ENCODE measurements at places on chromosomes 12 and 14.
A peak's percentile ranks its signal among the peaks of the same experiment; 100 is the strongest.

GRCh38 chr12:79373896-79374499 lies 316.8 kb downstream of the PAWR start:
- DNase-seq: peak; percentile 16

DNA sequence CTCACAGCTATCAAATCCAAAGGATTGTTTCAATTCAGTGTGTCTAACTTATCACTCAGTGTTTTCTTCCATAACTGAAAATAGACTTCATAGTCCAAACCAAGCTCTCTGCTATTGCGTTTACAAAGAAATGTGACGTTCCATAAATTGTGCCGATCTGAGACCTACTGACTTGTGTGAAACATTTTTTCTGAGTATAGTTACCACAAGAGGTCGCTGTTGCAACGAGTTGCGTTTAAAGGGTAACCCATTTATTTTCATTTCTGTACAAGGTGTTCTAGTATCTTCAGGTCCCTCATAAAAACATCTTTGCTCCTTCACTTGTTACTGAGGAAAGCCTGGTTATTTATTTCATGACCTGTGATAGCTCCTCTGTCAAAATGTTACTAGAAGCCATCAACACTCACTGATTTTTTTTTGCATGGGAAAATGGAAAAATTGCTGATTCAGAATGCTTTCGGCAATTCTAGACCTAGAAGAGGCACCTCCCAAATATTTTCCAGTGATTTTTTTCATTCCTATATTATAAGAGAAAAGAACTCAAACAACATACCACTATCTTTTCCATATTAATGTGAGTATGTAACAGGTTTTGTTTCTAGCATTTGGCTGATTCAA lies 60.9 kb upstream of the OR4E1 start:
- peak; percentile 44 for DNase-seq

DNA sequence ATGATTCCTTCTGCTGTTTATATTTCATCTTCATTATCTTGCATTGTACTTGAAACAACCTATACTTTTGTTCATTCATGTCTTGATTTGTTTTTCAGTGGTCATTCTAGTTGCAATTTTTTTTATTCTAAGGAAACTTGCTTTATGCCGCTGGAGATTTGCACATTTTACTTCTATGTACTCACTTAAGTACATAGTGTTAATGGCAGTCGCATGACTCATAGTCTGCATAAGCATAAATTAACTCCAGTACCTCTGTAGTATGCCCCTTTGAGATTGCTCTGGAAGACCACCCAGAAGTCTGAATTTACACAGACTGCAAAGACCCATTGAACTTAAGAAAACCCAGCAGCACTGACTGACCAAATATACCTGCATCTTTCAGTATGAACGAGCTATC lies 77.0 kb downstream of the MSRB3 start:
- DNase-seq: no peak

- DNase-seq: peak; percentile 4
These were observed 19.8 kb downstream of the OR5AU1 start for GRCh38 chr14:21136024-21136423.

DNA sequence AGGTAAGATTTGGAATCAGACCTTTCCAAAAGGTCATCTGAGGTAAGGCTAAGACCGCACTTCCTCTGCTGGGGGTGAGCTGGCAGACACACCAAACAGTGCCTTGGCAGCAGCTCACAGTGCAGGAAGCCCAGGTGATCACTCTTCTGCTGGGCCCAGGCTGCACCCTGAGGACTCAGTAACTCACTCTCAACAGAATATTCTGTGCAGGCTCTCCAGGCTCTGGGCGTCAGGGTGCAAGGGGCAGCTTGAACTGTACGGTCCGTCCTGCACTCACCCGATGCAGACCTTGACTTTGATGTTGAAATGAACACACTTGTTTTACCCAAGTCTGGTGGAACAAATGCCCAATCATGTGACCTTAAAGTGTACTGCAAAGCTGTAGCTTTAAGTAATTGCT lies 6.0 kb downstream of the ALKBH2 start:
- DNase-seq: peak; percentile 23

- peak; percentile 71 for DNase-seq
These were observed 2.1 kb downstream of the PLXNC1 start for GRCh38 chr12:94150240-94151121.

DNA sequence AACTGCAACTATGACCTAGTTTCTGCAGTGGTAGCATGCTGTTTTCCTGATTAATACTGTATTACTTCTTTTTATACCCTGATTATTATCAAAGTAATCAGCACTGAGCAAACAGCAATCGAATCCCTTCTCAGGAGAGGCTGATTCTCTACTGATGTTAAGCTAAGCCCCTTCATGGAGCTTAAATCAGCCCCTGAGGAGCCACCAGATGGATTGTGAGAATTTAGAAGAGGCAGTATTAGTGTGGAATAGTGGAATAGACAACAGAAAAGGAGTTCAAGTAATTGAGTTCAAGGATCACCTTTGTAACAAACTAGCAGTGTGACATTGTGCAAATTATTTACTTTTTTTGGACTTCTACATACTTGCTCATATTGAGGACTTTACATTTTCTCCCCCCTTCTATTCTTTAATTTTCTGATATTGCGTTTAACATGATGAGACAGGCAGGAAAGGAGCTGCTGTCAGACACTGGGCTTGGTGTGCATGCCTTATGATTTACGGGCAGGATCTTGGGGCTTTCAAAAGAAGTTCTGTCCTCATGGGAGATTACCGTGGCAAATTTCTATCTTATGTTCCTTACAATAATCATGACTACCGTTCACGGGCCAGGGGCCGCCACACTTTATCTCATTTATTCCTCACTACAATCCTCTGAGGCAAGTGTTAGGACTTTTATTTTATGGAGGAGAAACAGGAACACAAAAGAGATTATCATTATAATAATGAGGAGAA lies 68.0 kb downstream of the PTPRR start:
- DNase-seq: no peak

- DNase-seq: no peak
These were observed 382.4 kb downstream of the APAF1 start for GRCh38 chr12:99027461-99027860.

DNA sequence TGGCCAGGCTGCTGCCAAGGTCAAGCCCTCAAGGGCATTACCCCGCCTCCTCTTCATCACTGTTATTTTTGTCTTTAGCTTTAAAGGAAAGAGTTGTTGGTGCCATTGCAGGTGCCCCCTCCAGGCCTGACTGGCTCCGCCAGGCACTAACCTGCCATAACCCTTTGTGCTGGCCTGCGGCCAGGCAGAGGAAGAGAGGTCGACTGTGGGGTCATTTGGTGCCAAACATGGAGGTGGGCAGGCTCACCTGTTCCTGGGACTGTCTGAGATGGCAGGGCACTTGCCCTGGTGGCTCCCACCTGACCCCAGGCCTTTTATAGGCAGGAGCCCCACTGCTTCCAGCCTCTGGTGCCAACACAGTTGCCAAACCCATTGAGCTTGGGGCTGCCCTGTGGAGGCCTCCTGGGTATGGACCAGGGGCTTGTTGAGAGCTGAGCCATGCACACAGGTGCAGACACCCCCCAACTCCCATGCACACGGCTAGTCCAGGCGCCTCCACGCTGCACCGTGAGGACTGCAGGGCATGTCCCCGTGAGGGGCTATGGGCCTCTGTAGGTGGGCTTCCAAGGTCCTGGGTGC lies 29.4 kb upstream of the PLD4 start:
- no peak for DNase-seq

DNA sequence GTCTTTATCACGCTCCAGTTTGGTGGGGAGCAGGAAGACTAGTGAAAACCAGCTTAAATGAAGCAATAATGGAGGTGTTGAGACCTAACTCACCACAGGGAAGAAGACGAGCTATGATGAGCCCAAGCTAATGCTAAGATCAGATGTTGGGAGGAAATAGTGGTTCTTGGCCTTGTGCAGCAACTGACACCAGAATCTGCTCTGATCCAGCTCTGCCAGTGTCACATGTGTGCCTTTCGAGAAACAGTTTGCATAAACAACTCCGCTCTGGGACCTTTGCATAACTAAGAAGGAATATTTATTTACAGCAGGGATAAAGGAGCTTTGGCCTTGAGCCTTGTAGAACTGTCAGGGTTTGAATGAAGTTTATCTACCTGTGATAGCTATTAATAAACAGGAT lies 369.4 kb upstream of the CCDC196 start:
- DNase-seq: no peak

DNA sequence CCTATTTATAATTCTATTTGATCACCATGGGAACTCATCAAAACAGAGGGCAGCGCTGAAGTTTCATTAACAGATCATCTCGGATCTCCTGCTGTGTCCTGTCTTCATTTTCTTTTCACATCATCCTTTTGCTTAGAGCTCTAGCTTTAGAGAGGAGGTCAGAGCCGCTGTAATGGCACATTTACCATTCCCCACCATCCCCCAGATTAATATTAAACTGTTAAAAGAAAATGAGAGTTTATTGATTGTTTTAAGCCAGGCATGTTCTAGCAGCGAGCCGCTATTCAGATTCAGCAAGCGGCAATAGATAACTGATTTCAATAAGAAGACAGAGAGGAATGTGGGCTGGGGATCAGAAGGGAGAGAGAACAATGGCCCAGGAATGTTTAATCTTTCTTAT lies 308.8 kb downstream of the EGLN3 start:
- no peak for DNase-seq

- no peak for DNase-seq
These were observed 42.1 kb upstream of the FAM222A start for GRCh38 chr12:109671502-109671901.

Data from small intestine (tissue), 16 donors.